ENCODE measurements at places on chromosomes 2 and 18. TPM values are rescaled to one million over a fixed set of nuclear protein-coding genes. Genes with fewer than 3 reads are reported as not detected.

GRCh38 chr2:165245081-165245793, 6.0 kb downstream of the SCN2A start:
- no peak for DNase-seq
- H3K27ac ChIP-seq: no peak overlapping the region
- no peak overlapping the region for H3K4me3 ChIP-seq
- no peaks in the 10 kb centered on the region for H3K4me1 ChIP-seq
- no peaks in the 10 kb centered on the region for H3K36me3 ChIP-seq

DNA sequence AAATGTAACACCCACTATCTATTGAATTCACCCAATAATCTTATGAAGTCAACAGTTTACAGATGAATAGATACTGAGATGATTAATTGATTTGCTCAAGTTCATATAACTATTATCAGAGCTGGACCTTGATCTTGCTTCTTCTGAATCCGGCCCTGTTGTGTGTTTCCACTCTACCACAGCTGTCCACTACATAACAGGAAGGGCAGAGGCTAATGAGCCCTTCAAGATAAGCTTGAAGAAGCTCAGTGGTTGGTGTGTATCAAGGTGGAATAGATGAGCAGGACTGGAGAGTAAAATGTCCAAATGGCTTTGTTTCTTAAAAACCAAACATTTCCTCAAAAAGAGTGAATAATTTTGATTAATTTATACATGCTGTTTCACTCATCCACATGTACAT, 56.4 kb upstream of the ITGB6 start:
- peaks cover 18% of the 10 kb centered on the region for H3K4me1 ChIP-seq
- no peaks in the 10 kb centered on the region for H3K27me3 ChIP-seq
- no peak overlapping the region for H3K27ac ChIP-seq
- DNase-seq: no peak
- H3K4me3 ChIP-seq: no peak overlapping the region
- no peaks in the 10 kb centered on the region for H3K36me3 ChIP-seq

DNA sequence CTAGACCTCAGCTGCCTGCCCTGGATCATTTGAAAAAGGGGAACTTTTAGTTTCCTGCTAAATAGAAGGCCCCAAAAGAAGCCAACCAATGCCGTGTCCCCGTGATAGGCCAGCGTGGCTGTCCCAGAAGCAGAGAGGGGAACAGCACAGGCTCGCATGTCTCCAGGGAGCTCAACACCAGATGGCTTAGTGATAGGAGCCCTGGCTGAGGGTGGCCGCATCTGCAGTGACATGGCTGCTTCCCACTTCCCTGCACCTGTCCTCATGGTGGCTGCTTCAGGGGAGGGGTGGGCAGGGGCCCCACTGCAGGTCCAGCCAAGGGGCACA, 79.6 kb downstream of the MBP start:
- H3K27me3 ChIP-seq: no peaks in the 10 kb centered on the region
- H3K27ac ChIP-seq: peak overlapping the region; percentile 36
- H3K4me1 ChIP-seq: peaks cover 34% of the 10 kb centered on the region
- no peaks in the 10 kb centered on the region for H3K36me3 ChIP-seq
- no peak for DNase-seq
- H3K4me3 ChIP-seq: no peak overlapping the region

The C2orf42 gene
- 9.8 TPM for total RNA-seq

The CELF4 gene
- not detected for total RNA-seq
